Skin of body (tissue), 3 donors: ENCODE measurements at places on chromosomes 11 and 22. TPM values are rescaled to one million over a fixed set of nuclear protein-coding genes. Genes with fewer than 3 reads are reported as not detected.
A peak's percentile ranks its signal among the peaks of the same experiment; 100 is the strongest.

- DNase-seq, result peak; percentile 52
Observed at GRCh38 chr11:67584205-67584880, 731 bp downstream of the GSTP1 start.

- DNase-seq, result no peak
Observed at GRCh38 chr11:123479048-123479837, 49.2 kb downstream of the GRAMD1B start.

- DNase-seq, result no peak
Observed at GRCh38 chr11:297586-298405, 1.5 kb downstream of the IFITM5 start.

The ASPHD2 gene
- 0.89 TPM for total RNA-seq

The GRIK4 gene
- 0.39 TPM for total RNA-seq

The OMP gene
- not detected for total RNA-seq
